ENCODE measurements at places on chromosomes 3 and 15.

- DNase-seq: peak; percentile 54
Observed at GRCh38 chr3:179321668-179322285, 1.1 kb upstream of the ZNF639 start.

- no peak for DNase-seq
Observed at GRCh38 chr3:178088963-178089362, 447.3 kb upstream of the KCNMB2 start.

GRCh38 chr3:67715971-67716370, 61.6 kb upstream of the SUCLG2 start:
- no peak for DNase-seq

- no peak for DNase-seq
Observed at GRCh38 chr3:149021830-149022229, 30.5 kb downstream of the GYG1 start.

DNA sequence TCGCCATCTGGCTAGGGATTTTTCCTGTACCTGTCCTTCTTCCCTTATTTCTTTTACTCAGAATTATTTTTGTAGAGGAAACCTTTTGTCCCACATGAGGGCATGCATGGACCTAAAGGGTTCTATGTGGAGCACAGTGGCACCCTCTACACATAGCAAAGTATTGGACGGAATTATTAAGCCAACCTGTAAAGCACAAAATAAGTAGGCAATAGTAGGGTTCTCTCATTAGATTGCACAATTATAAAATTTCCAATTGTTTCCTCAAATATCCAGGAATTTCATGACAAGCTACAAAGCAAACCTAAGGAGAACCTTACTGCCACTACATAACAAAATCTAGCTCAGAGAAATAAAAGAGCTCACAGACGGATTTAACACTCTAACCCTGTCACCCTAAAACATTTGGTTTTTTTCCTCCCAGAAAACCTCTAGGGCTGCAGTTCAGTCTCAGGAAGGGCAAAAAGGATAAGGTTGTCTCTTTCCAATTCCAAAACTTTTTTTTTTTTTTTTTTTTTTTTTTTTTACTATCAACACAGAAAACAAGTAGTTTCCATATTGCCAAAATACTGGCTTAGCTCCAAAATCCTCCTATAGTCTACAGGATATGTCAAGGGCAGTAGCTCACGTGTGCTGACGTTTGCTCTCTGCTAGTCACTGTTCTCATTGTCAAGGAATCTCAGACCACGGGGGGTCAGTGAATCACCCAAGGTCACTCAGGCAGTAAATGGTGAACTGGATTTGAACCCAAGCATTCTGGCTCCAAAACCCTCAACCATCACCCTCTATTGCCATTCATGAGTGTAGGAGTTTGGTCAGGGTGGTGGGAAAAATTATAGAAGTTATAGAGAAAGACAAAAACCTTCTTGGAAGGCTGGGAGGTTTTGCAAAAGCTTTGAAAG, 52.3 kb downstream of the NCEH1 start:
- DNase-seq: peak; percentile 84

GRCh38 chr3:86815880-86816279, 175.1 kb downstream of the VGLL3 start:
- no peak for DNase-seq

- DNase-seq: no peak
Observed at GRCh38 chr3:109098079-109098644, 19.8 kb downstream of the MORC1 start.

GRCh38 chr3:89932882-89933281, 825.5 kb downstream of the EPHA3 start:
- DNase-seq: no peak

GRCh38 chr15:48190932-48191573, 412 bp upstream of the CTXN2 start:
- peak; percentile 10 for DNase-seq

DNA sequence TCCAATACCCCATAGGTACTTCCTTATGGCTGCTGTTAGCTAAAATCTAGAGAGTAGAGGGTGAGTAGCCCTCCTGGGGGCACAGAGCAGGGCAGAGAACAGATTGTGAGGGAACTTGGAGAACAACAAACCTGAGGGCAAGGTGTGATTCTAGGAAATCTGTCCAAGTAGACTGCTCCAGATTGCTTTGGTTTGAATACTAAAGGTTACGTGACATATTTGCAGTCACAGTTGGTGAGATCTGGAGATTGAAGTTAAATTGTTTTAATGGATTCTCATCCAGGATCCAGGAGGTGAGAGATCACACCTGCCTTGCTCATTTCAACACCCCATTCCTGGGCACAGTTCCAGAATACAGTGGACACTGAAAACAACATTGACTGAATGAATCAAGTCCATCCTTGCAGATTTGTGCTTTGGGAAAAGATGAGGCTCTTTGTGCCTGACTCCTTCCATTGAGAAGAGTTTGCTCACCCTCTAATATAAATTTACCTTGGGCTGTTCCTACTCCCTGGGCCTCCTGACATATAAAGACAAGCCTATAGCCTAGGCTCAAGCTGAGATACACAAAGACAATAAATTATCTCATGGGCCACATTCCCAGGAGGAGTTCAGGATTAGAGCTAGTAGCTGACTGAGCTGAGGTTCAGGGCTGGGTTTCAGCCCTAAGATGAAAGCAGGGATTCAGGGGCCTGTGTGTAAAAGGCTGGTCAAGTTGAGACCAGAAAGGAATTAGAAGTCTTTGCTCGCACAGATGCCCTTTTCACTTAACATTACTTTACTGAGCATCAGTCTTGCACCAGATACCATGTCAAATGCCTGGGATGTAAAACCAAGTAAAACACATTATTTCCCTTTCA, 400.9 kb upstream of the MCTP2 start:
- no peak for DNase-seq

DNA sequence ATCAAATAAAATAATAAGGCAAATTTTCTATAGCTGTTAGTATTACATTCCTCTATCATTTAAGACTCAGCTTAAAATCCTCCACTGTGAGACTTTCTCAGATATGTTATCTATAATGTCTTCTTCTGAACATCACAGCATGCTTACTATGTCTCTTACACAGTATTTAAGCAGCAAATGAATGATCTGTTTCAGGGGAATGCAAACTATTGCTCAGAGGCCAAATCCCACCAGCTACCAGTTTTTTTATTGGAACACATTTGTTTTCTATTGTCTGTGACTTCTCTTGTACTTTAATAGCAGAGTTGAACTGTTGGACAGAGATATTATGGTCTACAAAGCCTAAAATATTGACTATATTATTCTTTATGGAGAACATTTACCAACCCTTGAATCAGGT, 59.6 kb downstream of the C3orf38 start:
- DNase-seq: no peak

GRCh38 chr3:55704521-55704920, 217.4 kb upstream of the WNT5A start:
- no peak for DNase-seq

GRCh38 chr3:141234283-141234682, 2.7 kb downstream of the PXYLP1 start:
- DNase-seq: no peak

DNA sequence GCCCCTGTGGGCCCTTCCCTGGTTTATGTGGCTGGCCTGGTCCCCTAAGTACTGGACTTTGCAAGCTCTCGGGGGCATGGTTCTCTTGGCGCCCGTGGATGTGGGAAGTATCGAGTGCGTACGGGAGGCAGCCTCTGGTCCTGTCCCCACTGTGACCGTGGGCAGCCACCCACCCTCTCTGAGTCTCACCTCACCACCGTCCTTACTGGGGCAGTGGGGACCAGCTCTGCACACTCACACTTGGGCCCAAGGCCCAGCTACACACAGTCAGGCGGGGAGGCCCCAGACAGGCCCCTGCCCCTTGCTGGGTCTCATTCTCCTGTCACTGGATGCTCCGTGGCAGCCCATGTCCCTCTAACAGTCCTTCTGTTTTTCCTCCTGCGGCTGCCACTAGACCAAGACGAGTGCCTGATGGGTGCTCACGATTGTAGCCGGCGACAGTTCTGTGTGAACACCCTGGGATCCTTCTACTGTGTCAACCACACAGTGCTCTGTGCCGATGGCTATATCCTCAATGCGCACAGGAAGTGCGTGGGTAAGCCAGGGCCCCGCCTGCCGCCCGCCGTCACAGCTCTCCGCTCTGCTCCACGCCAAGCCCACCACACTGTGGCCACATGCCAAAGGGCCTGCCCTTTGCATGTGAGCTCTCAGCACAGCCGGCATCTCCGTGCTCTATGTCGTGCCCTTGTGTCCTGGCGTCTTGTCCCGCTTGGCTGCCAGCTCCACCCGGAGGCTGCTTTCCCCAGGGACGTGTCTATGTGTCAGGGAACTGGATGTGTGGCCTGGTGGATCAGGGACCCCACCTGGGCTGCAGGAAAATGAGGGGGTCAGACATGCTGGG, 72.7 kb downstream of the FBLN2 start:
- DNase-seq: no peak

DNA sequence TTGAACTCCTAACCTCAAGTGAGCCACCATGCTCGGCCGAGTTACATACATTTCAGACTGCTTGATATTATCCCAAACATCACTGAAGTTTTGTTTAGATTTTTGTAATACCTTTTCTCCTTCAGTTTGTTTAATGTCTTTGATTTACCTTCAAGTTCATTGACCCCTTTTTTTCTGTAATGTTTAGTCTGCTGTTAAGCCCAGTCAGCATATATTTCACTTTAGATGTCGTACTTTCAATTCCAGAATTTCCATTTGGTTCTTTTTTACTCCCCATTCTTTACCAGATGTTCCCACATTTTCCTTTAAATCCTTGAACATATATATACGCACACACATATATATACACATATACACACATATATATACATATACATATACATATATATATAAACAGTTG, 59.1 kb upstream of the CTDSPL2 start:
- no peak for DNase-seq

- DNase-seq: no peak
Observed at GRCh38 chr3:58666683-58667082, at the start of gene FAM3D. Gene FAM3D, minus strand, starts transcription at chr3:58666774. Its CDS starts 11,211 bp downstream, at chr3:58655563.

GRCh38 chr3:45785605-45786150, 10.7 kb downstream of the SLC6A20 start:
- no peak for DNase-seq

- DNase-seq: peak; percentile 13
Observed at GRCh38 chr15:52281085-52282035, 14.2 kb downstream of the MYO5C start.

GRCh38 chr3:52705438-52705687, 228 bp downstream of the GLT8D1 start:
- no peak for DNase-seq

- DNase-seq: no peak
Observed at GRCh38 chr3:159025733-159026132, 223.9 kb downstream of the MFSD1 start.

GRCh38 chr3:126375835-126376331, 18.7 kb upstream of the KLF15 start:
- DNase-seq: no peak

DNA sequence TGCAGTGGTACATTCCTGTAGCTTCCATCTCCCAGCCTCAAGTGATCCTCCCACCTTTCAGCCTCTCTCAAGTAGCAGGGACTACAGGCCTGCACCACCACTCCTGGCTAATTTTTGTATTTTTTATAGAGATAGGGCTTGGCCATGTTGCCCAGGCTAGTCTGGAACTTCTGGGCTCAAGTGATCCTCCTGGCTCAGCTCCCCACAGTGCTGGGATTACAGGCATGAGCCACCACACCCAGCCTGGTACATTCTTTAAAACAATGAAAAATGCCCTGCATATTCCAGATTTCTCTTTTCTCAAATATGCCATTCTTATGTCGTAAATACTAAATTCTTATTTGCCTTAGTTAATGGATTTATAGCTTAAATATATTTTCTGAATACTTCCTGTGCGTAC, 581.4 kb downstream of the MECOM start:
- no peak for DNase-seq

DNA sequence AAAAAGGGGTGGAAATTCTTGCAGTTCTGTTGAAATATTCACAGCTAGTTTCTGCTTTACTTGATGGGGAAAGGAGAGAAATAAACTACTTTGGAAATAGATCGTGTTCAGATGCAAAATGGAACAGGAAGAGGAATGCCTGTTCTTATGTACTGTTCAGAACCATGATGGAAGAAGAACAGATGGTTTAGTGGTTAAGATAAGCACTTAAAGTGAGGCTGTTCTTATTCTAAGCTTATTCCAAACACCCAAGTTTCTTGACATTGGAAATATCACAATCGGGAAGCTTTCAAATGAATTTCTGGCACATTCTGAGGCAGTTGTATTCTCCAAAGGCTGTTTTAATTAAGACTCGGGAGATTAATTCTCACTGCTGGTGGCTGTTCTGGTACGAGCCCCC, 228.5 kb downstream of the LSAMP start:
- no peak for DNase-seq

- DNase-seq: no peak
Observed at GRCh38 chr15:90234096-90234988, at the start of gene GDPGP1. Gene GDPGP1, plus strand, starts transcription at chr15:90234209. Its CDS starts 6,700 bp downstream, at chr15:90240909.

GRCh38 chr3:16888356-16888755, 3.6 kb downstream of the PLCL2 start:
- DNase-seq: no peak

DNA sequence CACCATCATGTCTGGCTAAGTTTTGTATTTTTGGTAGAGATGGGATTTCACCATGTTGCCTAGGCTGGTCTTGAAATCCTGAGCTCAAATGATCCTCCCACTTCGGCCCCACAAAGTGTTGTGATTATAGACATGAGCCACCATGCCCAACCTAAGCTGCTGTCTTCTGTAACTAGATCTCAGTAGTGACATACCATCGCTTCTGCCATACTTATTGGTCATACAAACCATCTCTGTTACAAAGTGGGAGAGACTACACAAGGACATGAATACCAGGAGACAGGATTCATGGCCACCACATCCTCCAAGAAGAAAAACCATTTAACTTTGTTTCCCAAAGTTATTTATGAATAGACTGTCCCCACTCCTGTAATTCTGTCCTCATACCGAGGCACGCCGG, 81.3 kb downstream of the SMAD6 start:
- no peak for DNase-seq

GRCh38 chr3:59790241-59790640, 740.4 kb upstream of the CFAP20DC start:
- DNase-seq: no peak

- DNase-seq: no peak
Observed at GRCh38 chr3:806006-806405, 286.8 kb upstream of the CNTN6 start.

GRCh38 chr15:96457841-96458240, 127.3 kb downstream of the NR2F2 start:
- no peak for DNase-seq

DNA sequence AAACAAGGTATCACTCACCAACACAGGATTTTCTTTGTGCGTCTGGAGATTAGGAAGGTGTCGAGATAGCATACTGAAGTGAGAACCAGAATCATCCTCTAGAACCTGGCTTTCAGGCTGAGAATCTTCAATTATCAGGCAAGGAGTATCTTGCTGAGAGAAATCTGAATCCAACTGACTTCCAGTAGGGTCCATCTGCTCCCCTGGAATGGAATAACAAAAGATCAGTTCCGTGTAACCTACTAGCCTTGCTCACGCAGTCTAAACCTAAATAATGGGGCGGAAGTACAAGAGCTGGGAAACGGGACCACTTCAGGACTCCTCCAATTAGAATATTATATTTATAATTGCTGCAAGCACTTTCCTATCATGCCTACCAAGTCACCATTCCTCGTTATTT, 690 bp downstream of the TP53BP1 start:
- no peak for DNase-seq

GRCh38 chr3:189720736-189721417, 89.7 kb downstream of the TP63 start:
- DNase-seq: no peak

- no peak for DNase-seq
Observed at GRCh38 chr3:141020143-141020830, 30.9 kb upstream of the SPSB4 start.

All from NCI-H446 (cell line).